Aorta (tissue), 5 donors: ENCODE measurements at places on chromosomes 5 and 9. TPM values are rescaled to one million over a fixed set of nuclear protein-coding genes. Genes with fewer than 3 reads are reported as not detected.

FBLL1 gene
- total RNA-seq: 0.57 TPM

FOXD4L4 gene
- 0.36 TPM for total RNA-seq

ZFP37 gene
- total RNA-seq: 4.5 TPM

OR1J2 gene
- not detected for total RNA-seq

SPINK6 gene
- not detected for total RNA-seq

TAS2R1 gene
- not detected for total RNA-seq

IL4 gene
- not detected for total RNA-seq

PHPT1 gene
- 65.6 TPM for total RNA-seq

SLC1A1 gene
- 3.0 TPM for total RNA-seq

DNA sequence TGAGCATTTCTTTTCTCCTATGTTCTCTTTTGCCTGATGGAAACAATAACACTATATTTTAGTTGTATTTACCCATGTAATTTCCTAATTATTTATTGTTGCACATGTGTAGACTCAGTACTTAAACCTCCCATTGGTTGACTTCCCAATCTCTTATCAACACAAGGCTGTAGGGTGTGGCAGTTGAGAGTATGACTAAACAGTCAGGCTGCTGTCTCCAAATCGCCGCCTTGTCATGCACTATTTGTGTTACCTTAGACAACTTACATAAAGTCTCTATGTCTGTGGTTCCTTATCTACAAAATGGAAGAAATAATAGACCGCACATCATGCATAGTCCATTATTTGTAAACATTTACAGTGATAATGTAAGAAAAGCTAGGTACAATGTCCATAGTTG is 68.9 kb upstream of the EFNA5 start:
- no peak for DNase-seq

- DNase-seq: no peak
Measured at GRCh38 chr5:146003852-146004251, 67.5 kb downstream of the SH3RF2 start.

GRCh38 chr9:89405826-89406225 is 87.5 kb downstream of the SECISBP2 start:
- no peak for DNase-seq

DNA sequence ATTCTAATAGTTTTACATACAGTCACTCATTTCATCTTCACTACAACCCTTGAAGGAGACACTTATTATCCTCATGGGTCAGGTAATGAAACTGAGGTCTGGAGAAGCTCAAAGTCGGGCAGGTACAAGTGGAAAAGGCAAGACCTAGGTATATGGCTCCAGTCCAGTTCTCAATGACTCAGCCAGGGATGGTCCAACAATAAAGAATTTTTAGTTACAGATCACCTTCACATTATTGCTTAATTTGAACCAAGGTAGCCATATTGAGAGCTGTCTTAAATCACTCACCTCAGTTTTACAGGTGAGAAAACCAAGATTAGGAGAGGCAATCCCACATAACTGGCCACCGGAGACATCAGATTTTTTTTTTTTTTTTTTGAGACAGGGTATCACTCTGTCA is 55.4 kb downstream of the PTPN3 start:
- DNase-seq: no peak

- no peak for DNase-seq
Measured at GRCh38 chr5:33810491-33811120, 81.2 kb downstream of the ADAMTS12 start.

DNA sequence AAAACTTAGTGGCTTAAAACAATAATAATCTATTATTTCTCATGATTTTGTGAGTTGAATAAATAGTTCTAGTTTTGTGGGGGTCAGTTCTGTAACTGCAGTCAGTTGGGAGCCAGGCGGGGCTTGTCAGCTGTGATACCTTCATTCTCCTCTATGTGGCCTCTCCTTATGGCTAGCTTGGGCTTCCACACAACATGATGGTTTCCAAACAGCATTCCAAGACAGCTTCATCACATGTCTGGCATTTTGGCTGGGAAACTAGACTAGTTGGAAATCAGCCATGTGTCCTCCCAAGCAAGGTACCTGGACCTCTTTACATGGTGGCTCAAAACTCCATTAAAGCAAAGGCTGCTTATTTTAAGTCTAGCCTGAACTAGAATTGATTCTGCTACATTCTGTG is 61.4 kb upstream of the RANBP3L start:
- no peak for DNase-seq

- DNase-seq: no peak
Measured at GRCh38 chr5:172840432-172841154, 6.5 kb downstream of the ERGIC1 start.

- peak; percentile 81 for DNase-seq
Measured at GRCh38 chr5:37840053-37841034, 503 bp upstream of the GDNF start.

GRCh38 chr5:162068412-162068811 is 839 bp downstream of the GABRG2 start:
- DNase-seq: no peak

DNA sequence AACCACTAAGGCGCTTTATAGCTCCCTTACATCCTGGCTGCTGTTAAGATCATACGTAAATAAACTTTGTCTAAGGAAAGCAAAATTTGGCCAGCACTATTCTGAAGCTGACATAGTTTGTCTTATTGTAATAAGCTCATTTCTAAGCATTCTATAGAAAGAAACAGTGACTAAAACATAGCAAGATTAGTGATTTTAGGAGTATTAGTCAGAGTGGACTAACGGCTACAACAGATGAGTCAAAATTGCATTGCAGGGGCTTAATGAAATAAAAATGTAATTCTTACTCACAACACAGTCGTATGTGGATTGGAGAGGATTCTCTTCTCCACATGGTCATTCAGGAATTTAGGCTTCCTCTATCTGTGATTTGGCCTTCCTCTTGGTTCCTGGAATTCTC is 347.6 kb downstream of the GADD45G start:
- DNase-seq: no peak

- DNase-seq: no peak
Measured at GRCh38 chr9:134517069-134517680, 124.4 kb upstream of the COL5A1 start.

DNA sequence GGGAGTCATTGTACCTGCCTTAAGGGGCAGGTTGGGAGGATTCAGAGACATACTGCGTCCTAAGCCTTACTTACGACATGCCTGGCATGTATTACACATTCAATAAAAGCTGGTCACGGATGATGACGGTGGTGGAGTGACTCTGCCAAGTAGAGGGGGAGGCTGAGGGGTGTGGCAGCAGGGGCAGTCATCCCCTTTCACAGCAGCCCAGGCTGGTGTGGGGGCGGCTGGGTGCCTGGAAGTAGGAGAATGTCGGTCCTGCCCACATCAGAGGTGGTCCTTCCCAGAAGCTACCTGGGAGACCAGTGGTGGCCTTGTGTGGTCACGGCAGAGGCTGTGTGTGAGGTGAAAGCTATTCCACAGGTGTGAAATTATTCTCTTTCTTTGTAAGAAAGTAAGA is 8.9 kb downstream of the ZBTB34 start:
- no peak for DNase-seq

DNA sequence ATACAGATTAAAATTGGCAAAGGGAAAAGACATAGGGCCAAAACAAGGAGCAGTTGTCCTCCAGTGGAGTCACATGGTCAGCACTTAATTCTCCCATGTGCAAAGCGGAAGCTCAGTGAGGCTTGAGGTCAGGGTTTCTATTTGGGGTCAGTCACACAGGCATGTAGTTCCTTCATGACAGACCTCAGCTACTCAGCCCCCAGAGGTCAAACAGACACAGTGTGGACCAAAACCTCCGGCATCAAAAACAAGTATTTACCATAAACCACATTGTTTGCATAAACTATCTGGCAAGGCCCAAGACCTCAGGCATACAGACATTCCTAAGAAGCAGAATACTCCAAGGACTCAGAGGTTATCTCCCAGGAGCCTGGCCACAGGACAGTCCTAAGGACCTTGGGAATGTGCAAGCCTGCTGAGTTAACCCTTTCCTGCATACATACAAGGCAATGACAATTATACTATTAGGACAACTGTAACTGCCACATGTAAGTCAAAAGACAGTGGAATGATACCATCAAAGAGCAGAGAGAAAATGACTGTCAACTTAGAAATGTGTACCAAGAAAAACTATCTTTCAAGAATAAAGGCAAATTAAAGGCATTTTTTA is 28.7 kb upstream of the FNIP1 start:
- DNase-seq: no peak

DNA sequence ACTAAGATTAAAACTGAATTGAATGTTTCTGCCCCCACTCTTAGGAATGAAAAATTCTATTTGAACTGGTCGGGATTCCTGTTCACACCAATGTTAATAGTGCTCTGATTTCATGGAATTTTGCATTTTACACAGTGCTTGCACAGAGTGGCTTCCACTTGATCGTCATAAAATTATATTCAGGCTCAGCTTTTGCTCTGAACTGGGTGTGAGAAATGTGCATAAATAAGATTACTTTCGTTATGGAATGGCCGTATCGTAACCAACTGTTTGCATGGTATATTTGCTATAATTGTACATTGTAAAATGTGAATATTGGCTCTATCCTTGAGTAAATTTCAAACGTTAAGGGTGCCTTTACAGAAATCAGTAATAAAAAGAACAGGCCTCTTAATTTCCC is 240.9 kb downstream of the RFK start:
- DNase-seq: no peak

- DNase-seq: no peak
Measured at GRCh38 chr5:18325431-18325830, 691.2 kb downstream of the TAF11L14 start.

GRCh38 chr5:132059696-132060500 is 557 bp upstream of the IL3 start:
- peak; percentile 64 for DNase-seq

- no peak for DNase-seq
Measured at GRCh38 chr5:131182839-131183238, 12.1 kb downstream of the LYRM7 start.

DNA sequence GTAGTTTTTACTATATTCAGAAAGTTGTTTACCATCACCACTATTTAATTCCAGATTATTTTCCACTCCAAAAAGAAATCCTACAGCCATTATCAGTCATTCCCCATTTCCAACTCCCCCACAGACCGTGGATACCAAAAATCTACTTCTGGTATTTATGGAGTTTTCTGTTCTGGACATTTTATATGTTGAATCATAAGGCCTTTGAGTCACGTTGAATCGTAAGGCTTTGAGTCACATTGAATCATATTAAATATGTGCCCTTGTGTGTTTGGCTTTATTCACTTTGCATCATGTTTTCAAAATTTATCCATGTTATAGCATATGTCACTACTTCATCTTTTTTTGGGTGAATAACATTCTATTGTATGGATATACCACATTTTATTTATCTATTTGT is 454.1 kb upstream of the NUDT12 start:
- no peak for DNase-seq

GRCh38 chr5:99607124-99607523 is 678.3 kb upstream of the CHD1 start:
- DNase-seq: no peak
